ENCODE measurements at places on chromosomes 13 and 19.

- no peak for DNase-seq
Measured at GRCh38 chr19:44814517-44814916, 5.6 kb downstream of the BCAM start.

DNA sequence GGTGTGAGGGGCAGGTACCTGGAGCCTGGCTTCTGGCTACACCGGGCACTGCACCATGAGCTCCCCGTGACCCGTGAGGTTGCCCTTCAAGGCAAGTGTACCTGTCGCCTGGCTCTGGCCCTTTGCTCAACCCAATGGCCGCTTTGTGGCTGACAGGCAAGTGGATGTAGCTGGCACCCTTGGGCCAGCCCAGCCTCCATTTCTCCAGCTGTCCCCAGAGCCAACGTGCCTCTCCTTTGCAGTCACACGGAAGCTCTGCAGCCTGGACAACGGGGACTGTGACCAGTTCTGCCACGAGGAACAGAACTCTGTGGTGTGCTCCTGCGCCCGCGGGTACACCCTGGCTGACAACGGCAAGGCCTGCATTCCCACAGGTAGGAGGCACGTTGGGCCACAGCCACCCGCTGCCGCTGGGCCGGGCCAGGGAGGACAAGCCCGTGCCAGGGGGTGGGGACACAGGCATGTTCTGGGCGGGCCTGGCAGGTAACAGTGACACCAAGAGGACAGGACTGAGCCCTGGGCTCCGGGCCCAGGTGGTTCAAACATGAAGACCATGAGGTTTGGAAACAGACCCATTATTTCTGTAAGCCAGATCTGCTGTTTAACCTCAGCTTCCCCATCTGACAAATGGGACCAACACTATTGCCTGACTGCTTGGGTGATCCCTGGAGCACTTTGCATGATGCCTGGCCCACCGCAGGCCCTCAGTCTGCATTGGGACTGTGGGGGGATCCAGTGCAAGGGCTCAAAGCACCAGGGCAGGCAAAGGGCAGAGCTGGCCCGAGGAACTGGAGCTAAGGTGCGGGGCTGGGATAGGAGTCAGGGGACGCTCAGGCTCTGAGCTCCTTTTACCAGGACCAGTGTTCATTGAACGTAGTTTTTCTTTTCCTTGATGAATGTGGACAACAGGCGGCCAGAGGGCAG, 17.5 kb upstream of the PROZ start:
- no peak for DNase-seq

DNA sequence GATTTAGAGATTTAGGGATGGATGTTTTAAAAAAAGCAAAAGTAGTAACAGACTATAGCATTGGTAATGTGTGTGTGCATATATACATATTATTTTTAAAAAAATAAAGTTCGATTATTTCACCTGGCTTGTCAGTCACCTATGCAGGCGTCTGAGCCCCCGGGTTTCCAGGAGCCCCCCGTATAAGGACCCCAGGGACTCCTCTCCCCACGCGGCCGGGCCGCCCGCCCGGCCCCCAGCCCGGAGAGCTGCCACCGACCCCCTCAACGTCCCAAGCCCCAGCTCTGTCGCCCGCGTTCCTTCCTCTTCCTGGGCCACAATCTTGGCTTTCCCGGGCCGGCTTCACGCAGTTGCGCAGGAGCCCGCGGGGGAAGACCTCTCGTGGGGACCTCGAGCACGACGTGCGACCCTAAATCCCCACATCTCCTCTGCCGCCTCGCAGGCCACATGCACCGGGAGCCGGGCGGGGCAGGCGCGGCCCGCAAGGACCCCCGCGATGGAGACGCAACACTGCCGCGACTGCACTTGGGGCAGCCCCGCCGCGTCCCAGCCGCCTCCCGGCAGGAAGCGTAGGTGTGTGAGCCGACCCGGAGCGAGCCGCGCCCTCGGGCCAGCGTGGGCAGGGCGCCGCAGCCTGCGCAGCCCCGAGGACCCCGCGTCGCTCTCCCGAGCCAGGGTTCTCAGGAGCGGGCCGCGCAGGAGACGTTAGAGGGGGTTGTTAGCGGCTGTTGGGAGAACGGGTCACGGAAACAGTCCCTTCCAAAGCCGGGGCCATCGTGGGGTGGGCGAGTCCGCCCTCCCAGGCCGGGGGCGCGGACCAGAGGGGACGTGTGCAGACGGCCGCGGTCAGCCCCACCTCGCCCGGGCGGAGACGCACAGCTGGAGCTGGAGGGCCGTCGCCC, 840 bp upstream of the CCNA1 start:
- DNase-seq: no peak

DNA sequence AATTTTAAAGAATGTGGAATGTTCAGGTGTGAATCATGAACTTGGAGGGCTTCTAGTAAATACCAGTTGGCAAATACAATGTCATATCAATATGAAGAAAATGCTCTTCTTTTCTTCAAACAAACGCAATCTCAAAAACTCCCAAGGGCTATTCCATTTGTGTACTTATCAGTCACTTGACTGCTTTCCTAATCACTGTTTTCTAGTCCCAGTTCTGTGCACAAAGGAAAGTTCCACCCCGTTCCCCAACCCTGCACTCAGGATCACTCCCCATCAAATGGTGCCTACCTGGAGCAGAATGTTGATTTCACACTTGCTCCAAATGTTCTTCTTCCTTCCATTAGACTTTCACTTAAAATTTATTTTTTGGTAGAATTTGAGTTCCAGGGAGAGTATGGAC, 92.6 kb upstream of the RFC3 start:
- DNase-seq: no peak

Measured in CD4-positive, alpha-beta T cell treated with Interleukin-4 for 1 hour (primary cell).